Mesendoderm (in vitro differentiated cells): ENCODE measurements at places on chromosomes 5 and 9.

- no peaks in the 10 kb centered on the region for H3K4me1 ChIP-seq
- H3K27me3 ChIP-seq = no peaks in the 10 kb centered on the region
- no peak overlapping the region for H3K4me3 ChIP-seq
- H3K36me3 ChIP-seq = no peaks in the 10 kb centered on the region
- DNase-seq = peak; percentile 58
Observed at GRCh38 chr9:109549386-109549785, 51.3 kb upstream of the PTPN3 start.

- H3K36me3 ChIP-seq = no peaks in the 10 kb centered on the region
- H3K4me3 ChIP-seq = no peak overlapping the region
- no peak for DNase-seq
Observed at GRCh38 chr5:96563816-96564215, 98.4 kb upstream of the CAST start.

- DNase-seq = no peak
- H3K36me3 ChIP-seq = no peaks in the 10 kb centered on the region
- H3K4me3 ChIP-seq = no peak overlapping the region
- no peak overlapping the region for H3K27ac ChIP-seq
- no peaks in the 10 kb centered on the region for H3K4me1 ChIP-seq
- H3K27me3 ChIP-seq = no peaks in the 10 kb centered on the region
Observed at GRCh38 chr9:133752739-133753446, 14.7 kb upstream of the SARDH start.

DNA sequence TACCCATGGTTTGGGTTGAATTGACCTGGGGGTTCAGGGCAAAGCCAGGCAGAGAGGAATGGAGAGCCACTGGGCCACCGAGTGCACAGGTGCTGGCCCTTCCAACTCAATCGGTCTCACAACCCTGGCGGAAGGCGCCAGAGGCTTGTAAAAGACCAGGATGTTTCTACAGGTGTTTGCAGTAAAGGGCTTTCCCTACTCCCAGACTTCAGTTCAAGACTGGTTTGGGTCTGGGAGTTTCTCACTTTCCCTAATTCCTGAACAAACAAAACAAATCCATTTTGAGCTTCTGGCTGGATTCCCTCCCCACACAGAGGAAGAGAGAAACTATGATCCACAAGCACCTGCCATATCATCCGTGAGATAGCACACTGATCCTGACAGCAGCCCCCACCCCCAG is 125.2 kb upstream of the KLF4 start:
- no peaks in the 10 kb centered on the region for H3K27me3 ChIP-seq
- H3K4me1 ChIP-seq = no peaks in the 10 kb centered on the region
- H3K36me3 ChIP-seq = no peaks in the 10 kb centered on the region

DNA sequence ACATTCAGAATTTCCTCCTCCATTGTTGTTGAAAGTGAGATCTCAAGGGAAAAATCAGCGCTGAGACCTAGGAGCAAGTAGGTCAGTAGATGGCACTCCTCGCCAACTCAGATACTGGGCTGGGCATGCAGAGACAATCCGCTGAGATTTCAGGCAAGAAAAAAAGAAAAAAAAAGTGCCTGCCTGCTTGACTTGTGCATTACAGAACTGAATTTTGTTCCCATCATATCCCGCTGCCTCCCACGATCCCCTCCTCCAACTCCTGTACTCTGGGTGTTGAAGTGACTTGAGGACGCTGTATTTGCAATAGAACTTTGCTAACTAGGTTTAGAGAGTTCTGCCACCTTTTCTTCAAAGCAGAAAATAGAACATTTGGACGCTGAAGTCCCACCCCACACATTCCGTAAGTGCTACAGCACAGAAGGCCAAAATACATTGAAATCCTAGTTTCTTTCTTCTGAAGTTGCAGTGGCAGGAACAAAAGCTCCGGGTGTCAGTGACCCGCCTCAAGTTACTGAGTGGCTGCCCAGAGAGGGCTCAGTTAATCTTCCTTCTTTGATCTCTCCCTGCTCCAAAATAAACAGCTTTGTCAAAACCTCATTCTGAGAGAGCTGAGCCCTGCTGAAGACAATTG is 265.8 kb downstream of the MLLT3 start:
- no peaks in the 10 kb centered on the region for H3K27me3 ChIP-seq
- peak overlapping the region; percentile 69 for H3K27ac ChIP-seq
- H3K36me3 ChIP-seq = no peaks in the 10 kb centered on the region
- no peaks in the 10 kb centered on the region for H3K4me1 ChIP-seq
- peak; percentile 90 for DNase-seq
